ENCODE measurements at places on chromosomes 2 and 18. TPM values are rescaled to one million over a fixed set of nuclear protein-coding genes. Genes with fewer than 3 reads are reported as not detected.

Gene TRPM8
- not detected for total RNA-seq

Gene LIMS3
- 2.3 TPM for total RNA-seq

Gene ADCYAP1
- not detected for total RNA-seq

Gene CLASP1
- 15.5 TPM for total RNA-seq

Gene SERPINB5
- not detected for total RNA-seq

Gene MERTK
- 1.1 TPM for total RNA-seq

Gene SERPINB11
- total RNA-seq: not detected

Gene SLC4A5
- total RNA-seq: 0.16 TPM

Gene TMEM200C
- not detected for total RNA-seq

Gene SCN3A
- not detected for total RNA-seq

Gene COL3A1
- 10,579 TPM for total RNA-seq

Gene IGFBP5
- total RNA-seq: 15.9 TPM

Gene G6PC2
- total RNA-seq: not detected

Gene GNAL
- 0.72 TPM for total RNA-seq

Gene AQP12B
- not detected for total RNA-seq

Gene CNGA3
- total RNA-seq: not detected

Gene SUPT7L
- total RNA-seq: 16.1 TPM

Gene EML6
- under 0.01 TPM for total RNA-seq

Gene FAM110C
- not detected for total RNA-seq

Gene ATOH8
- 129 TPM for total RNA-seq

Gene PROM2
- under 0.01 TPM for total RNA-seq

Gene KCNIP3
- total RNA-seq: 4.4 TPM

Gene TMEM178A
- 5.7 TPM for total RNA-seq

Gene HTRA2
- total RNA-seq: 10.9 TPM

Gene RNF25
- 26.9 TPM for total RNA-seq

Gene C18orf54
- 1.3 TPM for total RNA-seq

Gene MEIS1
- total RNA-seq: 12.3 TPM

Gene ATP6V1B1
- total RNA-seq: 1.1 TPM

Gene ZNF892
- 0.18 TPM for total RNA-seq

Gene UGT1A10
- total RNA-seq: not detected

Gene CHST9
- not detected for total RNA-seq

Gene C2orf69
- 13.4 TPM for total RNA-seq

Gene MAP4K3
- 29.2 TPM for total RNA-seq

Gene SLC23A3
- 0.16 TPM for total RNA-seq

Gene AFF3
- 0.32 TPM for total RNA-seq

Gene ADD2
- total RNA-seq: not detected

Gene MAP2
- 3.4 TPM for total RNA-seq

Gene TCF7L1
- total RNA-seq: 2.9 TPM

Gene C2orf72
- total RNA-seq: 2.1 TPM

Gene PPP1R1C
- total RNA-seq: not detected

Gene AKAIN1
- not detected for total RNA-seq

Gene ERFE
- 24.2 TPM for total RNA-seq

Gene ASB18
- total RNA-seq: not detected

Gene SRD5A2
- not detected for total RNA-seq

Gene MYL12A
- total RNA-seq: 699 TPM

Gene SIX3
- total RNA-seq: not detected

Gene VWA3B
- not detected for total RNA-seq

Gene ARHGAP25
- total RNA-seq: 4.3 TPM

Gene MAB21L4
- not detected for total RNA-seq

Gene EIPR1
- total RNA-seq: 50.4 TPM

Gene IL36G
- not detected for total RNA-seq

Gene COL4A3
- total RNA-seq: 3.1 TPM
